ENCODE measurements at places on chromosomes 4 and X. TPM values are rescaled to one million over a fixed set of nuclear protein-coding genes. Genes with fewer than 3 reads are reported as not detected.

MAP7D3 gene
- 11.1 TPM for total RNA-seq

MAGED4 gene
- 33.9 TPM for total RNA-seq

CT45A1 gene
- not detected for total RNA-seq

PDCL2 gene
- total RNA-seq: not detected

PITX2 gene
- 182 TPM for total RNA-seq

CXorf49 gene
- total RNA-seq: not detected

DNA sequence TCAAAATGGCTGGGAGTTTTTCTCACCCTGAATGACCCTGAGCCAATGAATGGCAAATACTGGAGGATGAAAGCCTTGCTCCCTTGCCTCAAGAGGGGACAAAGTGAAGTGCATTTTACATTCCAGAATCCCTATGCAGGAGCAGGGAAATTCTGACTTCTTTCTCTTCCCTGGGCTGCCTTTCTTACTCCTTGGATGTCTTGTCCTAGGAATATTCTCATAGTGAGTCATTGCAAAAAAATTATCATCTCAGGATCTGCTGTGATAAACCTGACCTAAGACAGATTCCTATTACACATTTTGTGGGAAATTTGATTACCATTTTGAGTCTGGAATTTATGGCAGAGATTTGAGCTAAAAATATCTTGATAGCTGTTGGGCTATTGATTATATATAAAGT, 199.9 kb downstream of the TMA16 start:
- DNase-seq: no peak

DNA sequence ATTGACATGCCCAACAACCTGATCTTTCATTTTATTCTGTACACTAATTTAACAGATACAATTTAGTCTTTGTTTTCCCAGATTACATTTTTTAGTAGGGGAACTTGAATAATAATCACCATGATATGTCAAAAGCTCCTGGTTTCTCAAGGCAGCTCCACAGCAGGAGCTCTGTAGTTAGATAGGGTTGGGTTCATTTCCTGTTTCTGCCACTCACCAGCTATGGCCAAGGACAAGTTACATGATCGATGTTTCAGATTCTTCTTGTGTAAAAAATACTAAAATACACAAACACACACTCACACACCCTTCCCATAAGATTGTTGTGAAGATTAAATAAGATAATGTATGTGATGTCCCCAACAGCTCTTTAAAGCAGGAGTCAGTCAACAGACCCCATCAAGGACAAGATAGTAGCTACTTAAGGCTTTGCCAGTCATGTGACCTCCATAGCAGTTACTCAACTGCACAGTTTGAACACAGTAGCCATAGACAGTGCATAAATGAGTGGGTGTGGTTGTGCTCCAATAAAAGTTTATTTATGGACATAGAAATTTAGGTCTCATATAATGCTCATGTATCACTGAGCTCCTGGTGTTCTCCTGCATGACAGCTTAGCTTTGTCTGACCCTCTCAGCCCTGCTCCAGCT, 18.4 kb downstream of the GUCY1A1 start:
- DNase-seq: no peak

GRCh38 chrX:44802613-44803012, 41.2 kb upstream of the DUSP21 start:
- no peak for DNase-seq
